Ovary (tissue), 10 donors: ENCODE measurements at places on chromosomes 12 and 14. TPM values are rescaled to one million over a fixed set of nuclear protein-coding genes. Genes with fewer than 3 reads are reported as not detected.

DNA sequence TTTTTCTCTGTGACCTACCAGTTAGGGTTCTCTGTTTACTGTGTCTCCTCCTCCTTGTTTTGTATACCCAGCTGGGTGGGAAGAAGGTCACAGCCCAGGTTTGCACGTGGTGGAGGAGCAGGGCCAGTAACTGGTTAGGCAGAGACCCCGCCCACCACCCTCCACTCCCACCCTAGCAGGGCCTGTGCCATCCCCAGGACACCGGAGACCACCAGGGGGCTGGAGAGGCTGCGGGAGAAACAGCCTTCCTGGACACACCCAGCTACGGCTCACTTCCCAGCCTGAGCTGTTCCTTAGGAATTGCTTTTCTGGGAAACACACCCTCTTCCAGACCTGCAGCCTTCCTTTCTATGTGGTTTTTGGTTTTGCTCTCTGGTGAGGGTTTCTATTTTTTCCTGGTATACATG is 21.1 kb downstream of the BDKRB2 start:
- no peak overlapping the region for H3K4me3 ChIP-seq
- no peaks in the 10 kb centered on the region for H3K36me3 ChIP-seq
- H3K27ac ChIP-seq: no peak overlapping the region
- no peak for DNase-seq
- no peaks in the 10 kb centered on the region for H3K4me1 ChIP-seq
- no peaks in the 10 kb centered on the region for H3K27me3 ChIP-seq

DNA sequence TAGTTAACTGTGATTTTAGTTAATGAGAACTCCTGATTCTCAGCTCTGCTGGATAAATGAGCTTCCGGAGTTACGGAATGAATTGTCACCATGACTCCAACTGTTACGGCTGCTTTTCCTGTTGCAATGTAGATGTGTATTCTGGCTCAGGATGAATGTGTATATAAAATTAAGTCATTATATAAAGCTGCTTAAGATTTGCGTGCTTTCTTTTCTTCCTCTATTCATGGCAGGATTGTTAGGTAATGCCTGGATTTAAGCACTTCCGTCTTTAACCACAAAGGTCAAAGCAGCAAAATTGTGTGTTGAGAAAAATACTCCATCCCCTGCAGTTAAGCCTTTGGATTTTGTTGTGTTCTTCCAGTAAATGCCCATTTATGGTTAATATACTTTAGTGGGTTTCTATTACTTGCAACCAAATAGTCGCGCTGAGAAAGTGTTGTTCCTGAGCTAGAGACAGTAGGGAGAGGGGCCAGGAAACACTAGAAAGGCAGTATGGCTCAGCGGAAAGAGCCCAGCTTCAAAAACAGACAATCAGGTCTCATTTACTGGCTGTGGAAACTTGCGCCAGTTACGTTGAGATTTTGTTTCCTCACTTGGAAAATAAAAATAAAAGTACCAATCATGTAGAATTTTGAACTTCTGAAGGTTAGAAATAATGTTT is 9.4 kb upstream of the CCDC175 start:
- H3K4me3 ChIP-seq: no peak overlapping the region
- H3K27ac ChIP-seq: no peak overlapping the region
- H3K4me1 ChIP-seq: no peaks in the 10 kb centered on the region
- DNase-seq: no peak
- H3K36me3 ChIP-seq: no peaks in the 10 kb centered on the region
- H3K27me3 ChIP-seq: no peaks in the 10 kb centered on the region

DNA sequence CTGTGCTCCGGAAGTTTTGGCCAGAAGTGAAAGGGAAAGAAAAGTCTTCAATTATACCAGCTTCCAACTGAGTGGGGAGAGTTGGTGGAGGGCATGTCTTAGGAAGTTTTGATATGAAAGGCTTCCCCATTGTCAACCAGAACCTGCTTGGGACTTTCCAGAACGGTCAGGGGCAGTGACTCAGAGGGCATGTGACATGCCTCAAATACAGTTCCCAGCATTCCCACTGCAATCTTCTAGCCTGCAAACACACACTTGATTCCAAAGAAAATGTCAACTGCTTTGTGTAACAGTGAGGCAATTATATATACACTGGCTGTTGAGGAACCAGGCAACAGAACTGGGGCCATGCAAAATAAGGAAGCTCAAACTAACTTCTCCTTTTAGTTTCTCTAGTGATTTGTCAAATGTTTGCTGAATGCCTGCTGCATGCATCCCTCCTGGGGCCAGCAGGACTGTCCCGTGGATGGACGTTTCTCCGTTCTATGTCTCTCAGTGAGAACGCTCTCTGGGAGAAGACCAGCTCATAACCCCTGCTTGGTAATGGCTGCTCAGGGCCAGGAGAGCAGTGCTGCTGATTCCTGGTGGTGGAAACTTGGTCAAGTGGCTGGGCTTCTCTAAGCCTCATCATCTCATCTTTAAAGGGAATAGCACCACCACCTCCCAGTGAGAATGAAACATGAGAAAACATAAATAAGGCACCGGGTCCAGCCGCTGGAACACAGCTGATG is 18.3 kb downstream of the SLC25A47 start:
- no peaks in the 10 kb centered on the region for H3K27me3 ChIP-seq
- DNase-seq: no peak
- no peak overlapping the region for H3K27ac ChIP-seq
- H3K36me3 ChIP-seq: no peaks in the 10 kb centered on the region

DNA sequence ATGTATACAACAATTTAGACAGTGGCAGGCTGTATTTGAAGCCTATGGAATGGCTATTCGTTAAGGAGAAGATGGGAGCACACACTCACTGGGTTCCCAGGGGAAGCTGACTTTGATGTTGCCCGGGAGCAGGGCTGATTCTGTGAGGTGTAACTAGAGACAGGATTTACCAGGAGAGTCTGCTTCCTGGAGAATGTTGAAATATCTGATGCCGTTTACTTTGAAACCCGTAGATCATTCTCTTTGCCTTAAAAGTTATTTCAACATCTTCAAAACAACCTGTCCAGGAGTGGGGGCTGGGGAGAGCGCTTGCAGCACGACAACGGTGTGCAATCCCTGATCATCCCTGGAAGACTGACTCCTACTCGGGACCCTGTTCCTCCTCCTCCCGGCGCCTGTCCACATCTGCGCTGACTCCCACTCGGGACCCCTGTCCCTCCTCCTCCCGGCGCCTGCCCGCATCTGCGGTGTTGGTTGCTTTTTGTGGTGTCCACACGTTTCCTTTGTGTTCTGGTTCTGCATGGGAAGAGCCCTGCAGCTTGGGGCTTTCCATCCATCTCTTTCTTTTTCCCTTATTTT is 72.6 kb downstream of the AACS start:
- no peak overlapping the region for H3K4me3 ChIP-seq
- H3K36me3 ChIP-seq: no peaks in the 10 kb centered on the region
- no peaks in the 10 kb centered on the region for H3K4me1 ChIP-seq
- no peak overlapping the region for H3K27ac ChIP-seq
- no peaks in the 10 kb centered on the region for H3K27me3 ChIP-seq

DNA sequence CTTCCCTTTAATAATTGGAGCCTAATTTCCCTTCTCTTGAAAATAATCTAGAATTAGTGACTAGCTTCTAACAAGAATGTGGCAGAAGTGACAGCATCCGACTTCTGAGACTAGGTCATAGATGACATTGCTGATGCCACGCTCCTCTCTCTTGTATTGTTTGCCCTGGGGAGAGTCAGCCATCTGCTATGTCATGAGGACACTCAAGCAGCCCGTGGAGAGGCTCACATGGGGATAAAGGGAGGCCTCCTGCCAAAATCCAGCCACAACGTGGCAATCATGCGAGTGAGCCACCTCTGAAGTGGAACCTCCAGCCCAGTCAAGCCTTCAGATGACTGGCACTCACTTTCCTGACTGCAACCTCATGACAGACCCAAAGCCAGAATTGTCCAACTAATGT is 54.2 kb upstream of the LRRK2 start:
- H3K4me3 ChIP-seq: no peak overlapping the region
- no peak for DNase-seq
- no peak overlapping the region for H3K27ac ChIP-seq
- H3K36me3 ChIP-seq: no peaks in the 10 kb centered on the region

Gene CEBPE
- total RNA-seq: not detected

Gene GPR84
- 0.43 TPM for total RNA-seq
